ENCODE measurements at places on chromosomes 16 and 17.

GRCh38 chr17:862582-862981, 80.4 kb downstream of the MRM3 start:
- H3K27me3 ChIP-seq: no peaks in the 10 kb centered on the region
- H3K27ac ChIP-seq: no peak overlapping the region
- peaks cover 6% of the 10 kb centered on the region for H3K4me1 ChIP-seq
- no peak for DNase-seq
- no peak overlapping the region for H3K4me3 ChIP-seq

- H3K36me3 ChIP-seq: no peaks in the 10 kb centered on the region
- H3K4me1 ChIP-seq: no peaks in the 10 kb centered on the region
- DNase-seq: no peak
- no peak overlapping the region for H3K27ac ChIP-seq
- H3K4me3 ChIP-seq: no peak overlapping the region
These were observed 20.8 kb downstream of the PIK3R5 start for GRCh38 chr17:8944748-8945147.

DNA sequence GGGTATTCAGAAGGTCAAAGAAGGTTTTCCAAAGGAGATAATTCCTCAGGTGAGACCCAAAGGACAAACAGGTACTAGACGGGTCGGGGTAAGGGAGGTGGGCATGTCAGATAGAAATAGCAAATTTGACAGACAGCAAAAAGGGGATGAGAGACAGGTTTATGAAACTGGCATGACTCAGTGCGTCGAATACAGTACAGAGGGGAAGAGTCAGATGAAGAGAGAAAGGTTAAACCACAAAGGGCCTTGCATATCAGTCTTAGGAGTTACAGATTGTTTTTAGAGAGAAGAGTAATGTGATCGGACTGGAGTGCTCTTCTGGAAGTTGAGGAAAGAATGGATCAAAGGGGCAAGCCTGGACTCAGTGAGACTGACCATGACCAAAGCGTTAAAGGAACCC, 88.4 kb downstream of the ZZEF1 start:
- no peak for DNase-seq
- no peaks in the 10 kb centered on the region for H3K4me1 ChIP-seq
- H3K27me3 ChIP-seq: no peaks in the 10 kb centered on the region

GRCh38 chr17:36899250-36900159, 37.8 kb upstream of the LHX1 start:
- H3K4me1 ChIP-seq: no peaks in the 10 kb centered on the region
- H3K27ac ChIP-seq: no peak overlapping the region
- no peak for DNase-seq
- no peak overlapping the region for H3K4me3 ChIP-seq
- H3K27me3 ChIP-seq: no peaks in the 10 kb centered on the region

- no peaks in the 10 kb centered on the region for H3K27me3 ChIP-seq
- H3K4me3 ChIP-seq: no peak overlapping the region
- H3K27ac ChIP-seq: no peak overlapping the region
These were observed 18.7 kb downstream of the TSPOAP1 start for GRCh38 chr17:58309918-58310259.

DNA sequence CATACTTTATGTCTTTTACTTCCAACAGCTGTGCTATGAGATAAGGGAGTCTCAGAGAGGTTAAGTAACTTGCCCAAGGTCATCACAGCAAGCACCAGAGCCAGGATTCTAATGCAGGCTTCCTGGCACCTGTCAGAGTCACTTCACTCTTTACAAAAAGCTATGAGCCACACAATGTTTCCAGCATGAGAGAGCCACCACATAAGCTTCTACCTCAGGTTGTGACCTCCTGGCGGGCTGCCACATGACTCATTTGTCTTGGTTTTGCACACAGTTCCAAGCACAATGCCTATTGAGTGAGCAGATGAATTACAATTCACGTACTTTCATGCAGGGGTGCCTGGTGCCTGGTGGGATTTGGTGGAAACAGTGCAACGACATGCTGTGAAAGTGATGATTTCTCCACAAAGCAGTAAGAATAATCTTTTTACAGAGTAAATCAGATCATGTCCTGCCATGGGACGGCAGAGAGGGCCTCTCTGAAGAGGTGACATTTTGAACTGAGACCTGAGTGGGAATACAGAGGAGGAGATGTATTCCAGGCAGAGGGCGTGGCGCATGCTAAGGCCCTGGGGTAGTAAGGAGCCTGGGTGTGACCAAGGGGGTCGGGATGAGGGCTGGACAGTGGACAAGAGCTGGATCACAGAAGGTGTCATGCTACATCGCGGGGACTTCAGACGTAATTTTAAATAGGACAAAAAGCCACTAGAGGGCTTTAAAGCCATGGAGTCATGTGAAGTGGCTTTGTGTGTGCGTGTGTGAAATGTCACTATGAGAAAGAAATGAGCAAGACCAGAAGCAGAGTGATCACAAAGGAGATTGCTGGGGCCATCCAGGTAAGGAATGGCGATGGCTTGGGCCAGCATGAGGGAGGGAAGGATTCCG, 53.4 kb downstream of the CACNG3 start:
- H3K27ac ChIP-seq: no peak overlapping the region
- no peaks in the 10 kb centered on the region for H3K4me1 ChIP-seq
- no peak overlapping the region for H3K4me3 ChIP-seq
- DNase-seq: no peak
- H3K27me3 ChIP-seq: no peaks in the 10 kb centered on the region
- no peaks in the 10 kb centered on the region for H3K36me3 ChIP-seq

All from uterus (tissue), 4 donors.